ENCODE measurements at places on chromosomes 16 and 17. TPM values are rescaled to one million over a fixed set of nuclear protein-coding genes. Genes with fewer than 3 reads are reported as not detected.
A peak's percentile ranks its signal among the peaks of the same experiment; 100 is the strongest.

- H3K36me3 ChIP-seq: no peaks in the 10 kb centered on the region
- no peak overlapping the region for H3K4me3 ChIP-seq
- no peak overlapping the region for H3K27ac ChIP-seq
- DNase-seq: no peak
Observed at GRCh38 chr16:73000907-73001521, 46.9 kb downstream of the ZFHX3 start.

- H3K36me3 ChIP-seq: no peaks in the 10 kb centered on the region
- no peak overlapping the region for H3K27ac ChIP-seq
Observed at GRCh38 chr17:55496094-55496881, 15.0 kb downstream of the SMIM36 start.

DNA sequence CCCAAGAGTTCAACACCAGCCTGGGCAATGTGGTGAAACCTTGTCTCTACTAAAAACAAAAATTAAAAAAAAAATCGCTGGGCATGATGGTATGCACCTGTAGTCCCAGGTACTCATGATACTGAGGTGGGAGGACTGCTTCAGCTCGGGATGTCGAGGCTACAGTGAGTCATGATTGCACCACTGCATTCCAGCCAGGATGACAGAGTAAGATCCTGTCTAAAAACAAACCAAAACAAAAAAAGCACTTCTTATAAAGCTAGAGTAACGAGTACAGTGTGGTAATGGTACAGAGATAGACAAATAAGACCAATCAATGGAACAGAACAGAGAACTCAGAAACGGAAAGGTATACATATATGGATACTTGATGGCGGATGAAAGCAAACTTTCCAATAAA lies 4.4 kb downstream of the NSMCE1 start:
- H3K4me1 ChIP-seq: peaks cover 31% of the 10 kb centered on the region
- H3K27me3 ChIP-seq: no peaks in the 10 kb centered on the region
- peaks cover 11% of the 10 kb centered on the region for H3K36me3 ChIP-seq
- H3K4me3 ChIP-seq: no peak overlapping the region
- DNase-seq: no peak

GRCh38 chr17:82845163-82845807 lies 5.5 kb upstream of the ZNF750 start:
- H3K36me3 ChIP-seq: peaks cover 5% of the 10 kb centered on the region
- no peak for DNase-seq
- peaks cover 17% of the 10 kb centered on the region for H3K4me1 ChIP-seq
- no peak overlapping the region for H3K4me3 ChIP-seq
- no peaks in the 10 kb centered on the region for H3K27me3 ChIP-seq

DNA sequence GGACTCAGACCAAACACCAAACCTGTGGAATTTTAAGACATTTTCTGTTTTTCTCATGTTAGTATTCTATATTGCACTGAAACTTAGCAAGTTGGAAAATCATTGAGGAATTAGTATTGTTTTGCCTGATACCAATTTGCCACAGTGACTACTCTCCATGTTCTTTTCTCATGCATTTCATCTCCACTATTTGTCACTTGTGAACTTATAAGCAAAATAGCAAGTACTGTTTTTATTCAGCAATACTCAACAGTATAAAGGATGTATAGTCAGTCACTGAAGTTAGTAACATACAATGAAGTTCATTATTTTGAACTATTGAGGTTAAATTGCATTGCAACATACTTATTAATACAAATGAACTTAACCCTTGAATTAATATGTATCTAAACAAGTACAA lies 5.8 kb upstream of the VPS35L start:
- no peak overlapping the region for H3K4me3 ChIP-seq
- no peaks in the 10 kb centered on the region for H3K27me3 ChIP-seq
- H3K36me3 ChIP-seq: no peaks in the 10 kb centered on the region
- no peak for DNase-seq
- no peak overlapping the region for H3K27ac ChIP-seq

DNA sequence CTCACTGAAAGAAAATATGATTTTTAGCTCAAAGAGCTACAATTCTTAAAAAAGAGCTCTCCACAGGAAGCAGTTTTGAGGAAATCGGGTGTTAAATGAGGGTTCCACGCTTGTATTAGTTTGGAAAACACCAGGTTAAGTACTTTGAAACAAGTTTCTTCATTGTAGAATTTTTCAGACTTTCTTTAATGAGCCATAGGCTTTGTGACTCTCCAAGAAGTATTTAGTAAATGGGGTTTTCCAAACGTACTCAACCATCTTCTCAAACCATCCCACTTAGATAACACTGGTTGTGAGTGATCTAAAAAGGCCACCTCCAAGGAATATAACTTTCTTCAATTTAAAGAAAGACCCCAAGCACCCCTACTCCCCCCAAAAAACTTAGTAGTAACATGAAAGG lies 2.7 kb downstream of the ULK2 start:
- H3K4me1 ChIP-seq: peaks cover 7% of the 10 kb centered on the region
- H3K27ac ChIP-seq: no peak overlapping the region
- DNase-seq: no peak
- H3K4me3 ChIP-seq: no peak overlapping the region
- H3K36me3 ChIP-seq: no peaks in the 10 kb centered on the region

DNA sequence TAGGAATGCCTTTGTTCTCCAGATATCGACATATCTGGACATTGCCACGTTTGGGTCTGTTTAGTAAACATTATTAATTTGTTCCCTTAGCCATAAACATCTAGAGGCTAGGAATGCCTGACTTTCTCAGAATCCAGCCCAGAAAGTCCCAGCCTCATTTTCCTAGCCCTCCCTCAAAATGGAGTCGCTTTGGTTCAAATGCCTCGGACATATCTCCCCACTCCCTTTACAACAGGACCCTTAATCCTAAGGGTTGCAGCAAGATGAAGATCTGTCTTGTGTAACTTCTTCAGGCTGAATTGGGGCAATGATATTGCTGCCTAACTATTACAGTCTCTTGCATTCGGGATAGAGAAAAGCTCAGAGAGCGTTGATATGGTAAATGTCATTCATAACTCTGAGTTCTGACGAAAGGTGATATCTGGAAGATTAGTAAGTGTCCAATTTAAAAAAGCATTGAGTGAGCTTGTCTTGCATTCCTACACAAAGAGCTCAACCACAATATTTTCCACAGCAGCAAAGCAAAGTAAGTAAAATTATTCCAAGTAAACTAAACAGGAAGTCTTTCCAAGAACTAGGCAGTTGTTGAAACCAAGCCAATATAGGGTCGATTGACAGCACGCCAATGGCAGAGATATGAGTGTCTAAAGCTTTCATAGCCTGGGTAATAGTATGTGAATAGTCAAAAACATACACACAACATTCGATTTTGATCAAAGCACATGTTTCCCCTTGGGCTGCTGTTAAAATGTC lies 46.0 kb upstream of the ARL4D start:
- H3K4me3 ChIP-seq: no peak overlapping the region
- no peaks in the 10 kb centered on the region for H3K27me3 ChIP-seq
- H3K27ac ChIP-seq: no peak overlapping the region
- H3K4me1 ChIP-seq: no peaks in the 10 kb centered on the region
- peaks cover 17% of the 10 kb centered on the region for H3K36me3 ChIP-seq

DNA sequence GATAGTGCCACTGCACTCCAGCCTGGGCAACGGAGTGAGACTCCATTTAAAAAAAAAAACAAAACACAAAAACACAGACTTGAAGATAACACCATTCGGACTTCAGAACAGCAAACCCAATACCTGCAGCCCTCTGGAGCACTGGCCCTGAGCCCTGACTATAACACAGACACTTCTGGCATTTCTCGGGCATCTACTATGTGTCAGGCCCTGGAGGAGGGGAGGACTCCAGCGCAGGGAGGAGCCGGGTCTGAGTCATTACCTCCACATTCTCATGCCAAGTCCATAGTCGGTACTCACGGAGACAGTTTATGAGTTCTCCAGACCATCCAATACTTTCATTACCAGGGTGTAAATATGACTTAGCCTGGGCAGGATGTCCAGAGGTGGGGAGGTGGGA lies 48.8 kb downstream of the PITPNM3 start:
- H3K36me3 ChIP-seq: no peaks in the 10 kb centered on the region
- no peaks in the 10 kb centered on the region for H3K4me1 ChIP-seq
- peaks cover 2% of the 10 kb centered on the region for H3K27me3 ChIP-seq
- no peak overlapping the region for H3K27ac ChIP-seq

GRCh38 chr17:72749119-72749572 lies 343.3 kb downstream of the SLC39A11 start:
- DNase-seq: no peak
- no peaks in the 10 kb centered on the region for H3K27me3 ChIP-seq
- H3K4me3 ChIP-seq: no peak overlapping the region
- H3K27ac ChIP-seq: no peak overlapping the region
- no peaks in the 10 kb centered on the region for H3K36me3 ChIP-seq

- H3K27ac ChIP-seq: no peak overlapping the region
- H3K4me3 ChIP-seq: no peak overlapping the region
- peaks cover 10% of the 10 kb centered on the region for H3K27me3 ChIP-seq
Observed at GRCh38 chr16:14308368-14308723, 237.2 kb downstream of the MRTFB start.

GRCh38 chr16:88442383-88442726 lies 10.7 kb upstream of the ZFPM1 start:
- no peak overlapping the region for H3K27ac ChIP-seq
- no peaks in the 10 kb centered on the region for H3K36me3 ChIP-seq
- no peaks in the 10 kb centered on the region for H3K4me1 ChIP-seq
- H3K27me3 ChIP-seq: no peaks in the 10 kb centered on the region

DNA sequence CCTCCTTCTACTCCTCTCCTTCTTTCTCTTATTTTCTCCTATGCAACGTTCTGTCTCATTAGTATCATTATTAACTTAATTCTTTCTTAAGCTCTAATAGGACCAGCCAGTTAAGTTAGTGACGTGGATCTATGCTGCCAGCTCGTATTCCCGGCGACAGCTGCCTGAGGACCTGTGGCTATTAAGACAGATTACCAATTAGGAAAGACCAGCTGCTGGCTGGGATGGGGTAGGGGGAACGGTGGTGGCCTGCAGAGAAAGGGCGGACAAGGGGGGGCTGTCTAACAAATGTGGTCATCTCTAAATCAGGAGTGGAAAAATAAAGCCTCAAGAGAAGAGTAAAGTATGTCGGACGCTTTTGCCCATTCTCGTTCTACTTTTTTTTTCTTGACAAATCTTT lies 770 bp upstream of the MYH3 start:
- H3K27ac ChIP-seq: no peak overlapping the region
- peaks cover 13% of the 10 kb centered on the region for H3K4me1 ChIP-seq
- no peak overlapping the region for H3K4me3 ChIP-seq

GRCh38 chr17:80252871-80253270 lies 7.8 kb upstream of the RNF213 start:
- H3K36me3 ChIP-seq: no peaks in the 10 kb centered on the region
- H3K27ac ChIP-seq: peak overlapping the region; percentile 100
- no peak overlapping the region for H3K4me3 ChIP-seq
- H3K4me1 ChIP-seq: peaks cover 27% of the 10 kb centered on the region
- DNase-seq: peak; percentile 83

DNA sequence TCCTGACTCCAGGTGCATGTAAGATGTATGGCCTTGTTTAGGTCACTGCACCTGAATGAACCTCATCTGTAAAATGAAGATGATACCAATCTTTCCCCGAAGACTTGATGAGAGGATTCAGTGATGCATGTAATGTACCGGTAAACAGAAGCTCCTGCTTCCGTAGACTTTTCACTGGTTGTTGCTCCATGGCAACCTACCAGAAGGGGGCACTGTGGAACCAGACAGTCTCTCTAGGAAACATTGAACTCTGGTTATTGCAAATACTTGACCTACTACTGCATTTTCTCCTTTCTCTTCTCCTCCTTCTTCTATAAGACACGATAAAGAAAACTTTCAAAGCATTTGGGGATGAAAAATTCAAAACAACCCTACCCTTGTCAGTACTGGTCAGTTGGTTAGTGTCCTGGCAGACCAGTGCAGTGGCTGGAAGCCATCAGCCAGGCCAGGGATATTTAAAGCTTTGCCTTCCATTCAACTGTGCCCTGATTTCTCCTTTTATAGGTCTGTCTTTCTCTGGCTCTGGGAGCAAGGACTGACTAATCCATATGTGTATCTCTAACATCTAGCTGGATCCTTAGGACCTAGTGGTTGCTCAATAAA lies 667.4 kb upstream of the SALL1 start:
- H3K36me3 ChIP-seq: no peaks in the 10 kb centered on the region
- H3K4me1 ChIP-seq: no peaks in the 10 kb centered on the region
- H3K4me3 ChIP-seq: no peak overlapping the region
- H3K27ac ChIP-seq: no peak overlapping the region

DNA sequence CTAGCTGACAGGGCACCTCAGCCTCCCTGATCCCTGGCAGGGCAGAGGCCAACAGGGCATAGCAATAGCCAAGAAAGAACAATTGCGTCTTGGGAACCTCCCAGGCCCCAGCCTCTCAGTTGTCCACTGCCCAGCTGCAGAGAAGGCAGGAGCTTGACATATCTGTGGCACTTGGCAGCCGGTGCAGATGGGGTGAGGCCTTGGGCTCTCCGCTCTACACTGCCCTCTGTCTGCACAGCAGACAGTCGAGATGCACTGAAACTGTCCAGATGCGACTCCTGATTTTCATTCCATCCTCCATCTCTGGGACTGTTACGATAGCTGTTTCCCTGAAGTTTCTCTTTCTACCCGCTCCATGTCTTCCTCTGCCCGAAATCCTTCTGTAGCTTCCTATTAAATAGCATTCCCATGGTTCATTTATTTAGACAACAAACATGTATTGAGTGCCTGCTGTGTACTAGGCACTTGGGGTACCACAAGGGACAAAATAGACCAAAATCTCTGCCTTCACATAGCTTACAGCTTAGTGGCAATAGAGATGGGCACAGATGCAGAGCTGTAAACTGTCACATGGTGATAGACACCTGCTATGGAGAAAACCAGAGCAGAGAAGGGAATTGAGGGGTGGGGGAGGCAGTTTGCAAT lies 3.3 kb downstream of the POLR3E start:
- no peak overlapping the region for H3K4me3 ChIP-seq
- no peak for DNase-seq
- H3K4me1 ChIP-seq: peaks cover 57% of the 10 kb centered on the region
- no peak overlapping the region for H3K27ac ChIP-seq
- no peaks in the 10 kb centered on the region for H3K36me3 ChIP-seq

DNA sequence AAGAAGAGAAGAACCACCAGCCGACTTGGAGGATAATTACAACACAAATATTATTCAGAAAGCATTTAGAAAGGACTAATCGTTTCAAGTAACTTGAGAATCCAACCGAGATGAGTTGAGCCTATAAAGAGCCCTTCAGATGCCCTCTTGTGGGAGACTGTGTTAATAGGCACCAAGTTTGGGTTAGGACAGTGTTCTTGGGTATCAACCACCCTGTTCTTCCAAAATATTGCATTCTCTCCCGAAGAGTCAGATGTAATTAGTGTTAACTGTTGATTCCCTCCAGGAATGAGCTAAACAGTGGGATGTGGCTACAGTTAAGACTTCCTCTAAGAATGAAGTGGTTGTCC lies 87.8 kb upstream of the NOL11 start:
- no peak for DNase-seq
- no peak overlapping the region for H3K27ac ChIP-seq
- peaks cover 26% of the 10 kb centered on the region for H3K4me1 ChIP-seq
- no peak overlapping the region for H3K4me3 ChIP-seq

- H3K4me3 ChIP-seq: no peak overlapping the region
- H3K36me3 ChIP-seq: no peaks in the 10 kb centered on the region
- H3K27me3 ChIP-seq: no peaks in the 10 kb centered on the region
- DNase-seq: no peak
Observed at GRCh38 chr16:143047-143446, 4.6 kb upstream of the NPRL3 start.

Gene DNAAF8
- not detected for total RNA-seq

Gene AIPL1
- total RNA-seq: not detected

Gene GDPD3
- 5.6 TPM for total RNA-seq

Gene SYT17
- total RNA-seq: not detected

Gene FBXW10B
- 2.0 TPM for total RNA-seq

Gene SLC13A2
- total RNA-seq: not detected

Gene GJD3
- not detected for total RNA-seq

Gene HS3ST2
- total RNA-seq: not detected

Gene TM4SF5
- total RNA-seq: not detected

Gene GRB2
- total RNA-seq: 198 TPM
